ENCODE measurements at places on chromosomes 7 and 10.

GRCh38 chr7:70621954-70622600 lies 509.9 kb upstream of the GALNT17 start:
- DNase-seq = no peak

DNA sequence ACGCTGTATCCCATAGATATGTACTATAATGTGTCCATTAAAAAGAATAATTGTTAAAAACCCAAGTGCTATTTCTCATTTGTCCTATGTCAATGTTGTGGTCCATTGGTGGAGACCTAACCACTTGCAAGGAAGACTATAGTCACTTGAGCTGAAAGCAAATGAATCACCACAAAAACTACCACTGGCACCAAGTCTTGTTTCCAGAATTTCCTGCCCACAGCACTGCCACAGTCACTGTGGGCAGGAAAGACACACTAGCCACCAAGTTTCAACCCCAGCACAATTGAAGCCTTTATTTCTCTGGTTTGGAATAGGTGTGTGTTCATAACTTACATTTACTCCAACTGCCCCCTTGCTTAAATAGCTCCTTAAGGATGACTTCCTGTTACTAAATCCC lies 12.4 kb downstream of the DIP2C start:
- DNase-seq = no peak

GRCh38 chr7:159068488-159068811 lies 76.2 kb downstream of the VIPR2 start:
- DNase-seq = no peak

DNA sequence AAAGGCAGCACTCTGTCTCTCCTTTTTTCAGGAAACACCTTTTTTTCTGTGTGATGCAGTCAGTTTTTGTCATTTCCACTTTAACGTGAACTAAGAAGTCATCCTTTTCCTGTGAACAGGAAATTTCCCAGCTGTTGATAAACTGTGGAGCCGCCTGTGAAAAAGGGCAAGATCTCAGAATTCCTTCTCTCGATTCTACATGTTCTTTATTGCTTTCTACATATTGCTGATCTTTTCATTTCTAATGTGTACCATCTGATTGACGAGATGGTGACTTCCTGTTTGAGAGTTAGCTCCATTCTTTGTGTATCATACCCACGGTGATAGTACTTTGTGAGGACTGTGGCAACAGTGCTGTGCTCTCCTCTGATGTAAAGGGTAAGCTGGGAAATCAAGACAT lies 50.4 kb downstream of the ADD3 start:
- DNase-seq = no peak

DNA sequence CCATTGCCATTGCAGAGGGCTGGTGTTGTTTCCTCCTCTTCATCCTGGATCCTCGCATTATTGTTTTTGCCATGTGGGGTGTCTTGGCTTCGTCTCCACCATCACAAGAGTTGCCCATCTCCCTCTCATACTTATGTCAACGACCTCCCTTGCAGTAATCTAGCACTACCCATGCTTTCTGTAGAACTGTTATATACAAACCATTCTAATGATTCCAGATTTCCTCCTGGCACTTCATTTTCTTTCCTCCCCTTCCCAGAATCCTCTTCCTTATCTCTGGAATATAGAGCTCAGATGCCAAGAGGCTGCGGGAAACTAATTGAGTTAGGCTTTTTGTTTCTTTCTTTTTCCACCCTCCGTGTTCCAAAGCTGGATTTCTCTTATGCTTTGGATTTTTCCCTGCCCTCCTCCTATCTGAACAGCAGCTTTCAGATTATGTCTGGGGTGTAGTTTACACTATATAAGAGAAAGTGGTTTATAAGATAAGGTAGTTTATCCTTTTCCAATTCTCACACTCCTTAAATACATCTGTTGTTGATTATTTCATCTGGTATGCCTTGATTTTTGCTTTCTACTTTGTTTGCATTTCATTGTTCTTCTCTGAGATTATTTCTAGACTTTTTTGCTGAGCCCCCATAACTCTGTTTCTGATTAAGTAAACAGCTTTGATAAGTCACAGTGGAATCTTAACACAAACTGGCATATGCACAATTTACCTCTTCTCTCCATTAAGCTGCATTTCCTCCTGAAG lies 264.1 kb downstream of the BICC1 start:
- DNase-seq = no peak

DNA sequence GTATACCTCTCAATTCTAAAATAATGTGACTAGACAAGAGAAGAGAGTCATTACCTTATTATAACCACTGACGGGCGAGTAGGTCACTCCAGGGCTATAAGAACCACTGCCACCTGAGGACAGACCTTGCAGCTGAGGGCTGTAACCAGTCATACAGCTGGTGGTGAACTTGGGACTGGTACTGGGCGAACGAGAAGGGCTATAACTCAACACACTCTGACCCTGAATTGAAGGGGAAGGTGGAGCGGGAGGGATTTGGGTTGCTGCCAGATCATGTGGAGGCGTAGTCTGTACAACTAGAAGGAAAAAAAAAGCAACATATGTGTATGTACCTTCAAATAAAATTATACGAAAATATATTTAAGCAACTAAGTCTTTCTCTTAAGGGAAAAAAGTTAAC lies 3.4 kb downstream of the TMEM209 start:
- no peak for DNase-seq

DNA sequence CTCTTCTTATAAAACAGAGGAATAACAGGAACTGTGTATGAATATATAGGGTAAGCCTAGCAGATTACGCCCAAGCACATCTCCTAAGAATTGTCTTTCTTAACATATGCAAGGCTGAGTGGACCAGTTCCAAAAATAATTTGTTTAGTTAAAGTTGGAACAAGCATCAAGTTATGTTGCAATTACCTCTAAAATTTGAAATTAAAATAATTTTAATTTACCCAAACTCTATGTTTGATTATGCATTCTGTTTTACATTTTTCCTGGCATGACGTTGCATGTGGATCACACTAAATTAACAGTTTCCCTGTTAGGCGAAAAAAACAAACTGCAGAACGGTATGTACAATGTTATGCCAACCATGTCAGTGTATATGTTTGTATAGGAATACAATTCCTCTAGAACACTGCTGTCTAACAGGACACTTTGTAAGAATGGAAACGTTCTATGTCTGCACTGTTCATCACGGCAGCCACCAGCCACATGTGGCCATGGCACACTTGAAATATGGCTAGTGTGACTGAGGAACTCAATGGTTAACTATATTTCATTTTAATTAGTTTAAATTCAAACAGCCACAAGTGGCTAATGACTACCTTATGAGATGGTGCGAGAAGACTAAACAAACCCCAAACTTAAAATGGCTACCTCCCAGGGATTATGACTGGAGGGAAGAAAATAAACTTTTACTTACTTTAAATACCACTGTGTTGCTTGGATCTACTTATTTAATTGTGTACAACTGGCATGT lies 281.1 kb upstream of the KLF14 start:
- DNase-seq = no peak

GRCh38 chr10:8104005-8104404 lies 49.5 kb downstream of the GATA3 start:
- DNase-seq = no peak

- DNase-seq = no peak
Observed at GRCh38 chr7:122188785-122189184, 44.7 kb upstream of the AASS start.

GRCh38 chr10:103765168-103765567 lies 90.2 kb downstream of the SH3PXD2A start:
- no peak for DNase-seq

GRCh38 chr10:95835149-95835860 lies 72.5 kb upstream of the CC2D2B start:
- no peak for DNase-seq

Measured in NCI-H2029 treated with DMSO at 0.1 percent for 48 hours (cell line).